ENCODE measurements at places on chromosomes 5 and 9.

GRCh38 chr9:77451507-77451906 lies 196.6 kb downstream of the GNA14 start:
- DNase-seq, result no peak

DNA sequence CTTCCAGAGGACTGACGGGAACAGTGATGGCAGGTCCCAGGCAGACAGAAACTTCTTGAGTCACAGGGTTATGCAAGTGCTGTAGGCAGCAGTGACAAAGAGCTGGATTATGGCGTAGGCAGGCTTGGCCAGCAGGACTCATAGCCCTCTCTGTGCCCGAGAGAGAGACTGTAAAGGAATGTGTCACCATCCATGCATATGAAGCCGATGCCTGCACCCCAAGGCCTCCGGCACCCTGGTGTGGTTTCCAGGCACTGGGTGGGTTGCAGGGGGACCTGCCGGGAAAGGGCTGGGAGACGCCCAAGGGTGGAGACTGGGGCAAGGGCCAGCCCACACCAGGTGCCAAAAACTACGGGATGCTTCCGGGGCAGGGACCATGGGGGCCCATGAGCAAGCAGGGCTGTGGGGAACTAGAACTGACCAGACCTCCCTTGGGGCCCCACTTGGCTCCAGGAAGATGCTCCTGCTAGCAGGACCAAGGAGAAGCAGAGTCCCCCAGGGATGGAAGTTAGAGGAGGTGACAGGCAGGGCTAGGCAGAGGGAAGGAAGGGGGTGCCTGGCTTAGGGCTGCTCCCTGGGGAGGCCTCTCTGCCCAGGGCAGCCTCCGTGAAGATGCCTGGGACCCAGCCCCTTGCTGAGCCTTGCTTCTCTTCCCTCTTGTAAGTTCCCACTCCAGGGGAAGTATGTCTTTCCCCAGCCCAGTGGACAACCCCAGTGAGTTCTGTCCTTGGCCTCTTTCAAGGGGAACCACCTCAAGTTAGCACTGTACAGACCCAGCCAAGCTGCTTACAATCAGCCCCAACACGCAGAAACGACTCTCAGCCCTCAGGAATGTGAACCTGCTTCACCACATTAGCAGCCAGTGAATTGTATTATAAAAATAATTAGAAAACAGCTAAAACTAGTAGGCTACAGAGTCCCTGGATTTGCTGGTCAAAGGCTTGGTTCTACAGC lies 10.5 kb upstream of the IPPK start:
- no peak for DNase-seq

DNA sequence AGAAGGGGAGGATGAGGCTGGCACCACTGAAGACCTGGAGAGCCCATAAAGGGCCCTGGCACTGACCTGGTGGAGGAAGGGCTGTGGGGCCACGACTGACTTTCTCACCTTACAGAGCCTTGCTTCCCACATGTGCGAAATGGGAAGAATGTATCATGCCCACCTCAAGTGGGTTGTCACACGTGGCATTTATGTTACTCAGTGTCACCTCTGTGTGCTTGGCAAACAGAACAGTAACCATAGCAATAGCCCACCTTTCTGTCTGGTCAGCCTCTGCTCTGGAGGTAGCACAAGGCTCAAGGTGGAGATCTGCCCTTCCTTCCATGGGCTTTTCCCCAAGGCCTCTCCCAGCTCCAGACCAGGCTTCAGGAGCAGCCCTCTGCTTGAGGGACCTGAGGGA lies 16.7 kb downstream of the TCF7 start:
- DNase-seq, result no peak

- DNase-seq, result no peak
Measured at GRCh38 chr9:99345942-99346341, 123.9 kb downstream of the SEC61B start.

DNA sequence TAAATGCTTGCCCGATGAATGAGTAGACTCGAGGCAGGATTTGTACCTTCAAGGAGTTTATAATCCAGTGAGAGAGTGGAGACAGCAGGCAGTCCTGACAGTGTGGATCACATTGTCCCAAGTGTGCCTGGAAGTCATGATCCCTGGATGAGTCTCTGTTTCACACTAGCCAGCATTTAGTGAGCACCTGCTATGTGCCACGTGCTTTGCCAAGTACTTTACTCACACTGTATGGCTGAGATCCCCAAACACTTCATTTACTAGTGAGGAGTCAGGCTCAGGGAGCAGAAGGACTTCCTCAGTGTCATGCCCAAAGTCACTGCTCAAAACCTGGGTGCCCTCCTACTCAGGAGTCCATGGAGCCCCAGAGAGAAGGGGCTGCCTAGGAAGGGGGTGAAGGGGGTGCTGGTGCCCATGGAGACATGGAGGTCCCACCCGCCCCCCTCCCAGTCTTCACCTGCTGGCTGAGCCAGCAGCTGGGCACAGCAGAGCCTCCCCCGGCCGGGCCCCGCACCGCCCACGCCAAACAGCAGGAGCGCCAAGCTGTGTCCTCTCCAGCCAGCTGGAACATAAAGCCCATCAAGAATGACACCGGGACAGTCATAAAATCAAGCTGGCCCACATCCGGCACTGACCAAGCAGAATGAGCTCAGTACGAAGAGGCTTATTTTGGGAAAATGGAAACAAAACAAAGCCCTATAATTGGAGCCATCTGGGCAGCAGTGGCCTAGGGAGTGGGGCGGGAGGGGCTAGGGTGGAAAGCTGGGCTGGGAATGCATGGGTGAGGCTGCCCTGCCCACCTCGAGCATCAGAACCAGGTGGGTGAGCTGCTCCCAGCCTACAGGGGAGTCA lies 10.6 kb downstream of the LAMC3 start:
- DNase-seq, result no peak

- DNase-seq, result no peak
Measured at GRCh38 chr9:15211815-15212495, 95.1 kb downstream of the TTC39B start.

DNA sequence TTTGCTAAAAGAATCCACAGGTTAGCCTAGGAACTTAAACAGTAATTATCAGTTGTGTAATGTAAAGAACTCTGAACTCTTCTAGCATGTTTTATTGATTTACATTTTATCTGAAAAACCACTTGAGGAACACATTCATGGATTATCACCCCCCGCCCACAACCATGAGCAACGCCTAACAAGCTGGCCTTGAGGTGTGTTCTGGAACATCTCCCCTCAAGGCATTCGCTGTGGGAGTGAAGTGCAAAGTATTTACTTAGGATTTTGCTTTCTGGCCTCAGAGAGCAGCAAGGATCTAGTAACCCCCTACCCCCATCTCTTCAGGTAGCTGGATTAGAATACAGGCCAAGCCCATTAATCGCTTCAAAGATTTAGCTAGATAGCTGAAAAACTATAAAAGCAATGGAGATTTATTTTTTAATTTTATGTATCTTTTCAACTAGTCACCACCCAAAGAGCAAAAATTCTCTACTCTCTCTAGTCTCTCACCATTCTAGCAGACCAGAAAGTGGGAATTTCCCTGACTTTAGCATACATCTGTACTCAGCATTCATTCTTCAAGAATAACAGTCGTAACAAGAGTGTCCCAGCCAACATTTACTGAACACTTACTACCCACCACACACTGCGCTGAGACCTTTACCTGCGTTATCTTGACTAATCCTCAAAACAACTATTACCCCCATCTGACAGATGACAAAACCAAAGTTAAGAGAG lies 37.2 kb downstream of the DDX31 start:
- DNase-seq, result no peak

DNA sequence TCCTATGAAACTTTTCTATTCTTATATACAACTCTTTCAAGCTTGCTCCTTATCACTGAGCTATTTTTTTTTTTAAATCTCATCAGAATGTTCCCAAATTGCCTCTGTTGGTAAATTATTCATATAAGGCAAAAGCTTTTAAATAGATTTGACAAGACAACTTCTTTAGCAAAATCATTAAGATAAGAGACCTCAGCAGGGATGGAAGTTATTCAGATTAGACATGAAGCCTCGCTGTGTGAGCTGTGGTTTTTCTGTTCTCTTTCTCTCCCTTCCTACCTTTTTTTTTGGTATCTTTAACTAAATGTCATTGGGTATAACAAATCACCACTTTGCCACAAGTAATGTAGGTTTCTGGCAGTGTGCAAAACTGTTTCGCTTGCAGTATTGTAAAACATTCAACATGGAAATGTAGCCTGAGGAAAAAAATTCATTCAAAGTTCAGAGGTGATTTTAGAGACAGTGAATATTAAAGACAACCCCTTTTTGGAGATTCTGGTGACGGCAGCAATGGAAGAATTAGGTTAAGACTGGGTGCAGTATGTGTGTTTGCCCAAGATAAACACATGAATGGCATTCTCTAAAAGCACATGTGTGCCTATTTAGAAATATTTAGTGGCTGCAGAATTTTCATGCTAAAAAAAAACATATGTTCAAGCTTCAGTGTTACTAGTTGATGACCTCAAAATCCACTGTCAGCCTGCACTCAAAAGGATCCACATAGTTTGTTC lies 467.1 kb downstream of the ZNF608 start:
- no peak for DNase-seq

GRCh38 chr9:37620396-37620795 lies 28.0 kb upstream of the TOMM5 start:
- no peak for DNase-seq

GRCh38 chr5:140711794-140712193 lies 11.5 kb downstream of the ZMAT2 start:
- DNase-seq, result no peak

DNA sequence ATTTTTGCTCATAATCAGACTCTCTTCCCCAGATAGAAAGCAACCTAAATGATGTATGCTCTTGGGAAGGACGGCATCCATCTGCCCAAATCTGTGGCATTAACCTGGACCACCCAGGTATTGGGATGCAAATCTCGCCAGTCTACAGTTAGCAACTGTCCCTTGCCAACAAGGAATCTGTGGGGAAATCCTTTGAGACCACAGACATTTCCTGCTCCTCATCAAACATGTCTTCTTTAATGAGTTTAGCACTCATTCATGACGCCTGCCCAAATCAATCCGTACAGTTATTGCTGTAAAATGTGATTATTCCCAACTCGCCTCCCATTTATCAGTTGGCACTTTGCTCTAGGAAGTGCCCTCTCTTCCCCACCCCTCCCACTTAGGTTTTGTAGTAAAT lies 7.8 kb downstream of the ROR2 start:
- no peak for DNase-seq

GRCh38 chr9:80520231-80520630 lies 948.5 kb downstream of the TLE4 start:
- no peak for DNase-seq

Measured in NCI-H1436 treated with DMSO at 0.1 percent for 48 hours (cell line).